ENCODE measurements at places on chromosomes 2 and 18.

- DNase-seq: no peak
Observed at GRCh38 chr2:201233812-201234662, 26.3 kb upstream of the CASP8 start.

DNA sequence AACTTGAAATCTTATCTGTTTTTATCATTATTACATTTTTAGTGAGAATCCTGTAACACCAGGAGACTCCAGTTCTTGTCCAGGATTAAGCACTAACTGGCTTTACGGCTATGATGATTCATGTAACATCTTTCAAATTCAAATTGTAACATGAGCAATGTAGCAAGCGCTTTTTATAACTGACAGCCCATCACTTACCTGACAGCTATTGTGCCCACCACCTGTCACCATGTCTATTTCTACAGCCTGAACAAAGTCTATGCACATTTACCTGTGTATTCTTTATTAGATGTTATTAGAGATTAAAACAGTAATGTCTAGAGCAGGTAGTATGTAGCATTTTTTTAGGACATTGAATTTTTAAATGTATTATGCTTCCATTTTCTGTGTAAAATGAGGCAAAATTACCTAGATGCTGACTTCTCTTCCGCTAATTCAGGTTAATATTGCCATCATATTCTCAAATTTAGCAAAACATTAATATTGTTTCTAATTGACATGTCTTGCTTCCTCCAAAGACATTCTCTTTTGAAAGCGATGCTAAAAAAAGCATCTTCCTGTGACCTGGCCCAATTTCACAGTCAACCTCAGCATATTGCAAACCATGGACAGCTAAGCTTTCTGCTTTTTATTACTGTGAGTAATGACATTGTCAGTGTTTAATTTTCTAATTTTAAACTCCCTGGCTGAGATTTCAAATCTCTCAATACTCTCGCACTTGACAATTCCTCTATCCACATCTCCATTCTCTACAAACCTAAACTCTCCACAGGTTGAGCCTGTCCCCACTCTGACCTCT lies 37.8 kb downstream of the RIT2 start:
- DNase-seq: no peak

- no peak for DNase-seq
Observed at GRCh38 chr2:9795071-9795470, 48.2 kb upstream of the TAF1B start.

DNA sequence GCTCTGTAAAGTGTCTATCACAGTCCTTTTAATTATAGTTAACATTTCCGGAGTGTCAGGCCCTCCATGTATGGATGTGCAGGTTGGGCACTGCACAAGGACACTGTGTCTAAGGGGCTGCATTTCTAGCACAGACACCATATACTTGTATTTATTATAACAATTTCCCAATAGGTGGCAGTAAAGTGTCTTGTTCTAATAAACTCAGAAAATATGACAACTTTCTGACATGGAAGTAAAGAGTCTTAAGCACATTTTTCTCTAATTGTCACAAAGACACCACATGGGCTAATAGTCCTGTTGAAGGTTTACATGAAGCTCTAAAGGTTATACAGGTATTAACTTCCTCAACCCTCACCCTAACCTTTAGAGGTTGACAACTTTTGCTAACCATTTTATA lies 156.6 kb downstream of the DYSF start:
- DNase-seq: no peak

- no peak for DNase-seq
Observed at GRCh38 chr2:221458578-221458977, 113.5 kb downstream of the EPHA4 start.

- no peak for DNase-seq
Observed at GRCh38 chr2:157887946-157888345, 11.8 kb upstream of the ACVR1 start.

GRCh38 chr2:70523996-70524965 lies 29.3 kb downstream of the TGFA start:
- DNase-seq: no peak

DNA sequence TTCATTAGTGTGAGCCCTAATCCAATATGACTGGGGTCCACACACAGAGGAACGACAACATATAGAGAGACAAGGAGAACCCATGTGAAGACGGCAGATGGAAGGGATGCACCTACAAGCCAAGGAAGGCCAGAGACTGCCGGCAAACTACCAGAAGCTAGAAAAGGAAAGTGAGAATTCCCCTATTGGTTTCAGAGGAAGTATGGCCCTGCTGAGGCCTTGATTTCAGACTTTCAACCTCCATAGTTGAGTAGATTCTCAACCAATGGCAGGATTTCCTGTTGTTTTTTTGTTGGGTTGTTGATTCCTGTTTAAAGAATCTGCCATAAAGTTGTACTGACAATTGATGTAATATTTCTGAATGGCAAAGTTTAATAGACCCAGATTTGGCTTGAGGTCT lies 241.5 kb downstream of the SATB2 start:
- DNase-seq: no peak

- no peak for DNase-seq
Observed at GRCh38 chr2:192749611-192750200, 555.0 kb upstream of the TMEFF2 start.

DNA sequence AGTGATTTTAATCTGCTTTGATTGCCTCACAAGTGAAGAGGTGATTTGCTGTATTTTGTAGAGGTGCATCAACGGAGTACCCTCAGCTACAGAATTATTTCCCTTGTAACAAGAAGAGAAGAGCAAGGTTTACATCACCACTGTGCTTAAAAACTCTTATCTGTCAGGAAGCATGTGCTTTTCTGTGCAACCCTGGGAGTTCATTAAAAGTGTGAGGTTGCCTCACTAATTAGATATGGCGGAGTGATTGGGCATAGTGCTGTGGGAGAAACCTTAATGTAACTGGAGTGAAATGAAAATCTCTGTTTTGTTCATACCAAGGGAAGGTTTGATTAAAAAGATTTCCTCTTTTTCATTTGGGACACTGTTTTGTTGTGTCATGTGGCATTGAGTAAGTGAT lies 544.7 kb downstream of the PARD3B start:
- no peak for DNase-seq

DNA sequence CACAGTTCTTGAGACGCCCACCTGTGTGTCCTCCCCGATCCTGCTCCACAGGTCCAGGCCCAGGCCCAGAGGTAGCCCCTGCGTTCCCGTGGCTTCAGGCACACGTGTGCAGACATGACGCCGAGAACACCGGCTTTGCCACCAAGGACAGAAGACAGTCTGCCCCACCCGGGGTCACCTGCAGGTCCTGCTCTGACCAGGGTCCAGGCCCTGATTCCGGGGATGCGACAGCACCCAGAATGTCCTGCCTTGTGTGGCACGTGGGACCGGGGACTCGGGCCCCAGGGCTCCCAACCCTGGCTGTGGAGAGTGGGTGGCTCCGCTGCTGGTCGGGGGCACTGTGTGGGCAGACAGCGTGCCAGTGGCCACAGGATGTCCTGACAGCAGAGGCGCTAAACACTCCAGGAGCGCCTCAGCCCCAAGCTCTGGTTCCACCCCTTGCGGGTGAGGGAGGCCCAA lies 36.9 kb downstream of the ADI1 start:
- no peak for DNase-seq

DNA sequence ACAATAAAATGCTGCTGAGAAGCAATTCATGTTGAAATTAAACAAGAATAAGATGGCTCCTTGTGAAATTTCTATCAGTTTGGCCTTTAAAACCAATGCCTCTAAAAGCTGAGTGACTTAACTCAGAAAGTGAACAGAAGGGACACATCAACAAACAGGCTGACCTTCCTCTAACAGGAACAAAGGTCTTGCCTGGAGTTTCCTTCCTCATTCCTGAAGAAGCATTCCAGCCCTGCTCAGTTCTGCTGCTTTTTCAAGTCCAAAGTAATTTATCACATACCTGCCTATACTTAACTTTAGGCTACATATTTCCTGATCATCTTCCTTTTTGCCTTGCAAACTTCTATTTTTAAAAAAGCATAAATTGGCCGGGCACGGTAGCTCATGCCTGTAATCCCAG lies 14.1 kb downstream of the PTRHD1 start:
- DNase-seq: no peak

DNA sequence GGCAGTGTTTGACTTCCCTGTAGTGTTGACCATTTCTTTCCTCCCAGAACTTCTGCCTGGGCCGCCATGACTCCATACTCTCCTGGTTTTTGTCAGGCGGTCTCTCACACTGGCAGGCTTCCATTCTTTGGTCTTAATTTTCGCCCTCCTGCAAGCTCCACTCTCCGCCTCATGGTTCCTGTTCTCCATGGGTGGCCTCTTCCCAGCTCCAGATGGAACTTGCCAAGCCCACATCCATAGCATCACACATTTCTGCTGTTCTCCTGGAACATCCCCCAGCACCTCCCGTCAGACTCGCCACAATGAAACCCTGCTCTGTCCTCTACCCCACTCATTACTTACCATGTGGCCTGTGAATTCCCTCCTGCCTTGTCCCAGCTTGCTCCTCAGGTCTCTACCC lies 896 bp upstream of the AFF3 start:
- DNase-seq: no peak

DNA sequence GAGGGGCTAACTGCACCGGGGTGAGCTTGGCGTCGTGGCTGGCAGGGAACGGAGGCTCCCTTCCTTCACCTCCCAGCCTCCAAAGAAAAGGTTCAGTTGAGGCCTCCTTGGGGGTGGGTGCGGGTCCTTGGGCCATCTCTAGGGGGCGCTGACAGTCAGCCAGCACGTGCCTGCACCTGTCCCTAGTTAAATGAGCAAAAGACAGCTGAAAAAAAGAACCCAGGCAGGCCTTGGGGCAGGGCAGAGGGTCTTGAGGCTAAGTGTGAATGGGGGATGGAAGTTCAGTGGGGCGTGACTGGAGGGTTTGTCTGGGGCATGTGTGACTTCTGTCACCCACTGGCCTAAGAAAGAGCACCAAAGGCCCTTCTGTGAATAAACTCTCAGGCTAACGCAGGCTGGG lies 56.4 kb downstream of the ZFP36L2 start:
- DNase-seq: no peak

DNA sequence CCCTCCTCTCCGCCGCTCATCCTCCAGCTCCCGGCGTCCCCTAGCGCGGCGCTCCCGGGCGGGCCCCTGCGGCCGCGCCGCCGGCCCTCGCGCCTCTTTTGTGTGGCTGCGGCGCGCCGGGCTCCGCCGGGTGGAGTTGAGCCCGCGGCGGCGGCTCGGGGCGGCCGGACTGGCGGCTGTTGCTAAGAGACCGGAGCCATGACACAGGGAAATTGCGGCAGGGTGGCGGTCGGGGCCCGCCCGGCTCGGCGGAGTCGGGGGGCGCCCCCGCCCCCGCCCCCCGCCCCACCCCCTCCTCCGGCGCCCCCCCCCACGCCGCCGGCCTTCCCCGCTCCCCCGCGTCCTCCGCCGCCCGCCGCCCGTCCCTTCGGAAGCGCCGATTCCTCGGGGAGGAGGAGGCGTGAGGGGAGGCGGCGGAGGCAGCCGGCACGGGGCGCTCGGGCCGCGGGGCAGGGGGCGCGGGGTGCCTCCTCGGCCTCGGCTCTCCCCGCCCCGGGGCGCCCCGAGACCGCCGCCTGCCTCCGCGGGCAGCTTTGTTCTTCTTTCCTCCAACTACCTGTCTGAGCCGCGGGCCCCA lies at the start of gene TMEM200C:
TMEM200C (minus strand) TSS at position 224 of the 577 bp plus-strand sequence. CDS start 3,459 bp downstream, outside the sequence.
- no peak for DNase-seq

- no peak for DNase-seq
Observed at GRCh38 chr2:145919477-145919876, 1399.6 kb upstream of the ZEB2 start.

- no peak for DNase-seq
Observed at GRCh38 chr2:97957432-97958183, 38.1 kb downstream of the TMEM131 start.

- no peak for DNase-seq
Observed at GRCh38 chr2:215367662-215368492, 56.0 kb downstream of the ATIC start.

DNA sequence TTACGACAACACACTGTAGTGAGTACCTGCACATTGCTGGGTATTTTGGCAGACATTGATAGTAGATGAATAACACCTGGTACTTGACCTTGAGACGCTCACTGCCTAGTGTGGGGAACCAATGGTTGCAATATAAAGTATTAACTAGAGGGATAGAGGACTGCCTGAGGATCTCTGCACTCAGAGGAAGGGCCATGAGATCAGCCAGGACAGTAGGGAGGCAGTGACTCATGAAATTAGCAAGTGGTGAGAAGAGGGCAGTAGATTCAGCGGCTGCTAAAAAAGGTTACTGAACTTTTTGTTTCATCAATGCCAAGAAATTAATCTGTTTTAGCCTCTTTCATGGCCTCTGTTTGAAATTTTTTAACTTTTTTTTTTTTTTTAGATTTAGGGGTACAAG lies 250.8 kb upstream of the TCF4 start:
- no peak for DNase-seq

GRCh38 chr2:143434445-143434844 lies 305.2 kb downstream of the ARHGAP15 start:
- no peak for DNase-seq

DNA sequence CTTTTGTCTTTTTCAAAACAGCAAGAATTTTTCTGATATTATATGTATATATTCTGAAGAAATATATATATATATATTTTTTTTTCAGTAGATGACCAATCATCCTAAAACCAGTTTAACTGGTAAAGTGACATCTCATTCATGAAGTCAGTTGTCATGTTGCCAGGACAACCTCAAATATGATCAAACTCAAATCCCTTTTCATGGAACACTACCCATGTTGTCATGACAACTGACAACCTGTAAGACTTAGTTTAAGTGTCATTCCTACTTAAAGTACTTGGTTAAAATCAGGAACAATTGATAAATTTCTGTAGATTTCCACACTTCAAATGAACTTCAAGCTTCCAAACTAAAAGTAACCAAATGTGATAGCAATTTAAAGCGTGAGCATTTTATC lies 101.8 kb upstream of the ERBB4 start:
- no peak for DNase-seq

- DNase-seq: no peak
Observed at GRCh38 chr18:40673150-40673549, 1281.9 kb upstream of the PIK3C3 start.

- DNase-seq: no peak
Observed at GRCh38 chr18:48544116-48544515, 5.3 kb downstream of the CTIF start.

- no peak for DNase-seq
Observed at GRCh38 chr2:20433946-20434553, 12.8 kb upstream of the RHOB start.

DNA sequence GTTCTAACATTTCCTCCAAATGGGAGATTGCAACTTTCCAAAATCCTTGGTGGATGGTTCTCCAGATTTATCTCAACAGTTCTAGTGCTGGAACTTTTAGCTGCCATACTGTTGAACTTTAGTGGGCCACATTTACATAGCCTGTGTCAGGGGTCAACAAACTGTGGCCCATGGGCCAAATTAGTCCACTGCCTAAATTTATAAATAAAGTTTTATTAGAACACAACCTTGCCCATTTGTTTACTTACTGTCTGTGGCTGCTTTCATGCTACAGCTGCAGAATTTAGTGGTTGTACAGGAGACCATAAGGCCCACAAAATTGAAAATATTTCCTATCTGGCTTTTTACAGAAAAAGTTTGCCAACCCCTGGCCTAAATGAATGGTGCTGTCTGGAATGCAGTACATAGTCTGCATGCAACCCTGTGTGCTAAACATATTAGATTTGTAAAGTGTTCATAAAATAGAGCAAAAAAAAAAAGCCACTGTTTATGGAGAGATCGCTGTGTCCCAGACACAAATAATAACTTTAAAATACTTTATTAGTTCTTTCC lies 30.3 kb downstream of the MGAT5 start:
- DNase-seq: no peak

All from thoracic aorta (tissue), 2 donors.